ENCODE measurements at places on chromosomes 2 and 18.

DNA sequence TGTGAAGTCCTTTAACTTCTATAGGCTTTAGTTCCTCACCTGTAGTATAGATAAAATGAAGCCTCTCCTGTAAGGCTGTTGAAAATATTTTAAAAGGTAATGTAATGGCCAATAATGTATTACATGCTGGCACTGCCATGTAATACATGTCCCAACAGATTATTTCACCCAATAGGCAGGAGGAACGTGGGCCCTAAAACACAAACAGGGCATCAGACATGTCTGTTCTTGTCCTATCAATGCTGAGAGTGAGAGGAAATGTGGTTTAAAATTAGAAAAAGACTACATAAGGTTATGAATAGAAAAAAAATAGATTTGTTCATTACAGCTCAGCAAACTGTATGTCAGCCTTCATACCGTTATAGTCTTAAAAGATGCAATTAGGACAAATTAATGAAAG is 492.7 kb upstream of the DDX18 start:
- no peak for DNase-seq

GRCh38 chr2:215397632-215398341 is 38.1 kb downstream of the FN1 start:
- DNase-seq = no peak

GRCh38 chr18:25244170-25244569 is 107.8 kb downstream of the ZNF521 start:
- no peak for DNase-seq

DNA sequence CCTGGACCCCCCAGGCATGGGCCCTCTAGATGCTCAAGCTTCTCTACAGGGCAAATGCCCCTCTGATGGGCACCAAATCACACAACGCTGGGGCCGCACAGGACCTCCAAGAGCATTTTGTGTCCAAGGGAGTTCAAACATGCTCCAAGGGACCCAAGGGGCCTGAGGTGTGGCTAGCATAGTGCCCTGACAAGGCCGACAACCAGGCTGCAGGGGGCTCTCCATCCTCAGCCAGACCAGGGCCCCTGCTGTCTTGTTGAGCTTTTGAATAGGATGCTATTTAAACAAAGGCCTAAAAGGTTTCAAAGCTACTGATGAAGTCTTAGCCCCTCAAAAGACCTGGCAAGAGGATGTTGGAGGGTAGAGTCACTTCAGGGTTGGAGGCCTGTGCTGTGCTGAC is 33.1 kb downstream of the EN1 start:
- DNase-seq = no peak

DNA sequence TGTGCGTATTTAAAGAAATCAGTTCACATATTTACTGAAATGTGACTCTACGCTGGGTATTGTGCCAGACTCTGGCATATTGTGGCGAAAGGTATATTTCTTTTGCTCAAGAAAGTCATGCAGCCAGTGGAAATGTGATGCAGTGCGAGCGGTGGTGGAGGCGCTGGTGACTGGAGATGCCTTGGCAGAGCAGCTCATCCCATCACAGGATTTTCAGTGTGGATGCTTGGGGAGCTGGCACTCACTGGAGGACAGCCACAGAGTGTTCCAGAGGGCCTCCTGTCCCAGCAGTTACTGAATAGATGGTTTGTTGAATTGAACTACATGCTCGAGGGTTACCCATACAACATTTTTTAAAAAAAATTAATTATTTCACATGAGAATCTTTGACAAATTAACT is 117.6 kb downstream of the ZNF407 start:
- no peak for DNase-seq

- no peak for DNase-seq
These were observed 166.8 kb downstream of the TWIST2 start for GRCh38 chr2:239014458-239015217.

GRCh38 chr2:234020332-234020731 is 30.2 kb upstream of the SPP2 start:
- no peak for DNase-seq

DNA sequence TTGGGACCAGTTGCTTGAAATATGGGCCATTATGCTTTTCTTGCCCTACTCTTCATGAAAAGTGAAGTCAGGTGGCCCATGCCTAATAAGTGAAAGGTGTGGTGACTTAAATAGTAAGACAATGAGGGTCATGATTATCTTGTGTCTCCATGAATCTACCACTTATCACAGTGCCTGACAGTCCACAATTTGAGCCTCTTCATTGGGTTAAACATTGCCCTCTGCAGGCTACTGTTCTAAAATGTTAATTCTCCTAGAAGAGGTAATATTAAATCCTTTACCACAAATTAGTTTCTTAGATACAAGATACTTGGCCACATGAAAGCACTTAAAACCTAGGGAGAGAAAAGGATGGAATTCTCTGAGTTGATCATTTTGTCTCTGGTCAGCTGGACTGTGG is 4.0 kb downstream of the EGR4 start:
- DNase-seq = no peak

- no peak for DNase-seq
These were observed 17.5 kb downstream of the IGFBP2 start for GRCh38 chr2:216650626-216651257.

Measured in A172 (cell line).